Activated CD8-positive, alpha-beta memory T cell treated with anti-CD3 and anti-CD28 coated beads for 48 hours (primary cell): ENCODE measurements at places on chromosomes 16 and 17.
A peak's percentile ranks its signal among the peaks of the same experiment; 100 is the strongest.

- DNase-seq = no peak
Measured at GRCh38 chr17:4261452-4261851, 2.3 kb downstream of the ANKFY1 start.

- no peak for DNase-seq
Measured at GRCh38 chr16:58814348-58814801, 80.3 kb upstream of the GOT2 start.

DNA sequence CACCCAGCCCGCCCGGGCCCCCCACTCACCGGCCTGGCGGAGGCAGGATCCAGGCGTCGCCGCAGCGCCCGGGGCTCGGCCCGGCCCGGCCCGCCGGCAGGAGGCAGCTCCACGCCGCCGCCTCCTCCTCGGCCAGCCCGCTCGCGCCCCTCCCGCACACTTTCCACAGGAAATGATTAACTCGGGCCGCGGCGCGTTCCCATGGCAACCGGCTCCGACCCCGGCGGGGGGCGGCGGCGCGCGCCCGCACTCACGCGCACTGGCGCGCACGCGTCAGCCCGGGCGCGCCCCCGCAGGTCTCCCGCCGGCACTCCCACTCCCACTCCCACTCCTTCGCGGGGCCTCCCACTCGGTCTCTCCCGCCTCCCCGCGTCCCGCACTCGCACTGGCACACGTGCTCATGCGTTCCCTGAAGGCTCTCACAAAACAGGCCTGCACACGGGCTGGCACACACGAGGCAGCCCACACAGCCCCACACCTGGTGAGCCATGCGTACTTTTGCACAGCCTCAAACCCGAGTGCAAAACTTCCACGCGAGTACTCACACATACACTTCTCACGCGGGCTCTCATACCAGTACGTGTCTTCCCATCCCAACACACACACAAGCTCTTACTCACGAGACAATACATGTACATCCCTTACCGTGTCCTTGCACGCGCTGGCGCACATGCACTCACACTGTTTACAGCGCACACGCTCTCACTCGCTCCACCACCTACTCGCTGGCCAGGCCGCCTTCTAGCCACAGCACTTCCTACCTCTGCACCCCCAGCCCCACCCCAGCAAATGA lies at the start of gene KIFC3:
Gene KIFC3, minus strand, starts transcription at position 151 of the 793 bp plus-strand sequence. CDS start 4,248 bp downstream, outside the sequence.
- DNase-seq = peak; percentile 55

DNA sequence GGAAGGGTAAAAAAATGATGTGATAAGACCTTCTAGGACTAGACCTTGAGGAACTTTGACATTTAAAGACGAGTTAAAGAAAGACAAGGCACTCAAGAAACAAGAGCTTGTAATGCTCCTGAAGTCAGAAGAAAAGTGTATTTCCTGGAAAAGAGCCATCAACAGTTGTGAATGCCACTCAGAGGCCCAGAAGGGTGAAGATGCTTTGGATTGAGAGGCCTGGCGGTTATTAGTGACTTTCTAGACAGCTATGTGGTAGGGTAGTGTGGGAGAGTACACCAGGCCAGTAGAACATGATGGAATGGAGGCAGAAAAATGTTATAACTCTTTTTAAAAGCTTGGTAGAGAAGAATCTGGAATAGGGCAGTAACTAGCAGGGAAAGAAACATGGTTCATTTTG lies 34.1 kb upstream of the ANKFN1 start:
- no peak for DNase-seq

DNA sequence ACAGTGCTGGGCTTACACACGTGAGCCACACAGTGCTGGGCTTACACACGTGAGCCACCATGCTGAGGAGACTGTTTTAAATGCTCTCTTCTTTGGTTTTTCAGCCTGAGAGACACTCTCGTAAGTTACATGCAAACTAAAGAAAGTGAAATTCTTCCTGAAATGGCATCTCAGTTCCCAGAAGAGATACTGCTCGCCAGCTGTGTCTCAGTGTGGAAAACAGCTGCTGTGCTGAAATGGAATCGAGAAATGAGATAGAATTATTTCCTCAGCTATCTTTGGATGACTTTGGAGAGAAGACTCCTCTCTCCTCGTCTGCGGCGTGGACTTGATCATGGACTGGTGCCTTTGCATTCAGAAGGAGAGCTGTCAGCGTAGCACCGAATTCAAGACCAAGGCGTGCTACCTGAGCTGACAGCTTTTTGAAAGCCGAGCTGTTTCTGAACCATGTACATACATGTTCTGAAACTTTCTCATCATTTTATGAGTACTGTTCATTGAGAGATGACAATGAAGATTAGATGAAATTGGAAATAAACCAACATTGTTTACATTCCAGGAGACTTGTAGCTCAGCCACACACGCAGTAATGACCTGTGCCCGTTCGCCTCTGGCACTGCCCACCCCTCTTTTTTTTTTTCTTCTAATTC lies 21.6 kb upstream of the ENDOV start:
- no peak for DNase-seq

- peak; percentile 49 for DNase-seq
Measured at GRCh38 chr16:50547340-50548124, 664 bp upstream of the NKD1 start.

- DNase-seq = no peak
Measured at GRCh38 chr16:21263640-21264570, 14.2 kb downstream of the CRYM start.

DNA sequence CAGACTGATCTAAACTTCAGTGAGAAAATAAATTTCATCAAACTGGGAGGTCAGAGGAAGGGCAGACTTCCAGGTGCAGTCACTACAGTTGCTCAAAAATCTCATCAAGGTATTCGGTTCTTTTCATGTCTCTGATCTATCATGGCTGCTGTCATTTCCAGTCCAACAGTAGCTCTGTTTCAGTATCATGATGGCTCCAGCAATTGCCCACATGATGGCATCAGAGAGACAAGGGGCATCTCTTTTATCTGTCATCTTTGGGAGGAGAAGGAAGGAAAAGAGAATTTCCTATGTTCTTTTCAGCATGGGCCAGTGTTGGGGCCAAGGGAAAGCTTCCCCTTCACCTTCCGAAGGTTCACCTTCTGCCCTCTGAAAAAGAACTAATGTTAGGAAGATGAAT lies 504.9 kb upstream of the HSBP1 start:
- no peak for DNase-seq

GRCh38 chr17:48735062-48735351 lies 6.5 kb upstream of the HOXB13 start:
- DNase-seq = no peak

DNA sequence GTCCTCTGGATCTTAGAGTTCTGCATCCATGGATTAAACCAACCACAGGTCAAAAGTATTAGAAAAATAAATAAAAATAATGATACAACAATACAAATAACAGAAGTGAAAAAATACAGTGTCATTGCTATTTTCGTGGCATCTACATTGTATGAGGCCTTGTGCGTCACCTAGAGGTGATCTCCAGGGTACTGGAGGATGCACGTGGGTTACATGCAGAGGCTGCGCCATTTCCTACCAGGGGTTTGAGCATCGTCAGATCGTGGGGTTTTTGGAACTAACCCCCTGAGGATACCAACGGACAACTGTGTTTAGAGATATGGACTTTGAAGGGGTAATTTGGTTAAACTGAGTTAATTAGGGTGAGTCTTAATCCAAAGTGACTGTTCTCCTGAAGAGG lies 224.7 kb downstream of the ENGASE start:
- no peak for DNase-seq

DNA sequence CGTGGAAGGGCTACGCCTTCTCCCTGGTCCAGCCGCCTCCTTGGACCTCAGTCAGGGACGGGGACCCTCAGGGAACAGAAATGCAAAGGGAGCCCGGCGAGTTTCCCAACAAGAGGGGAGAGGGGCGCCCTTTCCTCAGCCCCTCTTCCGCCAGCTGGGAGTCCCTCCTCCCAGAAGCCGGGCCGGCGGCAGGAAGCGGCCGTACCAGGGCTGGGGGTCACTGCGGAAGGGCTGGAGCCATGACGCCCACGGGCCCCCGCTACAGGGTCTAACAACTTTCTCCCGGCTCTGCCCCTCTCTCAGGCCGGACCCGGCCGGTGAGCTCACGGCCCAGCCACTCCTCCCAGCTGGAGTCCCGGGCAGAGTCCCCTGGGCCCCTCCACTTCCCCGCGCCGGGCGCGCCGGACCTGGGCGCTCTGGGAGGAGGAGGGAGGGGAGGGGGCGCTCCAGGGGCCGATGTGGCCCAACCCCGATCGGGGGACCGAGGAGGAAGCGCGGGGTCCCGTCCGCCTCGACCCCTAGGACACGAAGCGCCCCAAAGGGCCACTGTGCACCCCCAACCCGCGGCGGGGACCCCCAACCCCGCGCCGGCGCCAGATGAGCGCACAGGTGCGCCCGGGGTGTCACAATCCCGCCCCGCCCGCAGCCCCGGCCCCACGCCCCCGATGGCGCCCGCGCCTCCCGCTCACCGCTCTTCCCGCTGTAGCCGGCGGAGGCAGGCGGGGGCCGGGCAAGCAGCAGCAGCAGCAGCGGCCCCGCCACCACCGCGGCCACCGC lies 578 bp downstream of the PGAP6 start:
- no peak for DNase-seq

GRCh38 chr16:6910301-6910700 lies 422.3 kb upstream of the RBFOX1 start:
- no peak for DNase-seq

GRCh38 chr16:79769928-79770243 lies 169.3 kb upstream of the MAF start:
- DNase-seq = no peak

GRCh38 chr16:5977329-5977728 lies 879.7 kb upstream of the EEF2KMT start:
- DNase-seq = no peak

DNA sequence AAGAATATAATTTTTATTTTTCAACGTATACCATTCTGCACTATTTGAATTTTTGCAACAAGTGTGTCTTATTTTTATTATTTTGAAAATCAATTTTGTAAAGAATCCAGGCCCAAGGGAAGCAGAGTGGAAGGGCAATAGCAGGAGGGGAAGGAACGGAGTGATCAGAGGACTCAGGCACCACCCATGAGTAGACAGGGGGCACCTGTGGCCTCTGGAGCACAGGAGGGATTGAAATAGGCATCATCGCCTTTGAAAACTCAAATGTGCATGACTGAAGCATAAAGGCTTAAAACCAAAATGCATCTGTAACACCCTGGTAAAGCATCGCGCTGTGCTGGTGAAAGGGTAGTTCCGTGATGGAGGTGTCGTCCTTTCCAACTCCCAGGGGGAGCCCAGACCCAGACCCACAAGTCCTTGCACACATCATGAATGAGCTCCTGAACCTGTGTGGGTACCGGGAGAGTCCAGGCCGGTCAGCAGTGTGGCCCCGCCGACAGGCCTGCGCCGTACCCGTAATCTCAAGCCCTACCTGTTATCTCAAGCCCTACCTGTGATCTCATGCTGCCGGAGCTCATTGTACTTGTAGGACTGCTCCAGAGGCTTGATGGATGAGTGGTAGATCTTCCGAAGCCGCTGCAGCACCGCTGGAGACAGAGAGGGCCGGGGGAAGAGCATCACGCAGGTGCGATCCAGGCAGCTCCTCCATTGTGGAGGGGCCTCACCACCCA lies 39.1 kb downstream of the SRL start:
- DNase-seq = no peak

DNA sequence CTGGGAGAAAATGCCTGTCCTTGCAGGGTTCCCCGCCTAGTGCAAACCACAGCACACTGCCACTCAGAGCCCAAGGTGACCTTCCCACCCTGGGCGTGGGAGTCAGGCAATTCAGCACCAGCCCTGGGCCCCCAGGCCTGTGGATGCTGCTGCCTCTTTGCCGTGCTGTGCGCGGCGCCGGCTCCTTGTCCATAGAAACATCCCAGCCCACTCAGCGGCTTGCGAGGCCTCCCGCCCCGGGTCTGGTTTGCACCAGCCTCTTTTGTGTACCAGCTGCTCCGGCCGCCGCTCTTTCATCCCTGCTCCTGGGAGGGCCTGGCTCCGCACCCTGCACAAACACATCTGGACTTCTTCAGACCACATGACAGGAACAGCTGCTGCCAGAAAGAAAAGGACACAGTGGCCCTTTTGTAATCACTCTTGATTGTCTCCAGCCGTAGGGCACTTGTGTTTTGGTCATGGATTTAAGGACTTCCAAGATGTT lies 75.4 kb upstream of the SDK2 start:
- no peak for DNase-seq
